ENCODE measurements at places on chromosomes 7 and 10.

DNA sequence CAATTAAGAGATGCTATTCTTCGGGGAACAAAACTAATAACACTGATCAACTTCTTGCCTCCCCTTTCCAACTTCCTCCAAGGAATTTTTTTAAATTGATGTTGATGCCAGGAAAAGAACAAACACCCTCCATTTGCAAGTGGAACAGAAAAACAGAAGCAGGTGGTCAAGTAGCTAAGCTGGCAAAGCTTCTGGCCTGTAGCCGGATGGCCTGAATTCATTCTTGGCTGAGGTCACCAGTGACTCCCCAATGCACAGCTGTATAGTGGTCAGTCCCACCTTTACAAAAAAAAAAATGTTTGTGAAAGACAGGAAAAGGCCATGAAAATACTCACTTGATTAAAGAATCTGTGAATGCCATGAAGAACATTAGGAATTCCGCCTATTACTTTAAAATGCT is 39.1 kb downstream of the DOCK4 start:
- no peak for DNase-seq

- DNase-seq: no peak
These were observed 28.1 kb upstream of the NFKB2 start for GRCh38 chr10:102367441-102367840.

DNA sequence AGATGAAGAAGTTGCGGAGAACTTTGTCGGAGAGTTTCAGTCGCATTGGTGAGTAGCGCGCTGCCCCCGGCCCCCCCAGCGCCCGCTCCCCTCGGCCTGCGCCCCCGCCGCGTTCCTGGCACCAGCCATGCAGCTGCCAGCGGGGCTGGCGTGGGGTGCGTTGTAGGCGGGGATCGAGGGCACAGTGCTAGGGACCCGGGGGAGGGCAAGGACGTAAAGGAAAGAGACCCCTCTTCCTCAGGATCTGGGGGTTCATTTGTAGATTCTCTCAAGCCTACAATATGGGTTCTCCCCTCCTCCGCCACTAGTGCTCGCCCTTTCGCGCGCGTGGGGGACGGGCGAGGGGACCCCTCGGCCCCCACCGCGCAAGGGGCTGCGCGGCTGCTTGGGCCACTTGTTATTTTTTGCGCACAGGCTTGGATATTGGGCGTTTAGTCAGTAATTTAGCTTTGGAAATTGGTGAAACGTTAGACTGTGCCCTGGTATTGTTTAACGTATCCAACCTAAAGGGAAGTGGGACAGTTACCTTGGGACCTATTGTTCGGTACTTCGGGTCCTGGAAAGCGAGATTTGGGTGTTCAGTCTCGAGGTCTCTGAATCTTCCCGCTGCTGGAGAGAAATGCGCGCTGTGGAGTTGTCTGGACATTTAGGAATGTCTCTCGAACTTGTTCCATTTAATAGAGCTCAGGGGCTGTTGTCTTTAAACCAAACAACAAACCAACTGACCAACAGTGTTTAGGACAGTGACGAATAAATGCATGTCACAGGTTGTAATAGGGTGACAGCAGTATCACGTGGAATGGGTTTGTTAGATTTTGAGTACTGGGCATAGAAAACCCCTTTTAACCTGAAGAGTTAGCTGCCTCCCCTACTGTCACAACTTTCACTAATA is 796 bp downstream of the CDK14 start:
- DNase-seq: no peak

DNA sequence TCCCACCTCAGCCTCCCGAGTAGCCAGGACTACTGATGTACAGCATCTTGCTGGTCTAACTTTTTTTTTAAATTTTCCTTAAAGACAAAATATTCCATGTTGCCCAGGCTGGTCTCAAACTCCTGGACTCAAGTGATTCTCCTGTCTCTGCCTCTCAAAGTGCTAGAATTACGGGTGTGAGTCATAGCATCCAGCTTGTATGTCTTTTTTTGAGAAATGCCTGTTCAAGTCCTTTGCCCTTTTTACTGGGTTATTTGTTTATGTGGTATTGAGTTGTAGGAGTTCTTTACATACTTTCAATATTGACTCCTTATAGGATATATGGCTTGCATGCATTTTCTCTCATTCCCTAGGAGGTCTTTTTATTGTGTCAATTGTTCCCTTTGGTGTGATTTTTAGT is 486.4 kb downstream of the MAGI2 start:
- peak; percentile 23 for DNase-seq
